ENCODE measurements at places on chromosomes 6 and 20.

- no peak for DNase-seq
Observed at GRCh38 chr20:34956041-34956458, 382 bp downstream of the MYH7B start.

DNA sequence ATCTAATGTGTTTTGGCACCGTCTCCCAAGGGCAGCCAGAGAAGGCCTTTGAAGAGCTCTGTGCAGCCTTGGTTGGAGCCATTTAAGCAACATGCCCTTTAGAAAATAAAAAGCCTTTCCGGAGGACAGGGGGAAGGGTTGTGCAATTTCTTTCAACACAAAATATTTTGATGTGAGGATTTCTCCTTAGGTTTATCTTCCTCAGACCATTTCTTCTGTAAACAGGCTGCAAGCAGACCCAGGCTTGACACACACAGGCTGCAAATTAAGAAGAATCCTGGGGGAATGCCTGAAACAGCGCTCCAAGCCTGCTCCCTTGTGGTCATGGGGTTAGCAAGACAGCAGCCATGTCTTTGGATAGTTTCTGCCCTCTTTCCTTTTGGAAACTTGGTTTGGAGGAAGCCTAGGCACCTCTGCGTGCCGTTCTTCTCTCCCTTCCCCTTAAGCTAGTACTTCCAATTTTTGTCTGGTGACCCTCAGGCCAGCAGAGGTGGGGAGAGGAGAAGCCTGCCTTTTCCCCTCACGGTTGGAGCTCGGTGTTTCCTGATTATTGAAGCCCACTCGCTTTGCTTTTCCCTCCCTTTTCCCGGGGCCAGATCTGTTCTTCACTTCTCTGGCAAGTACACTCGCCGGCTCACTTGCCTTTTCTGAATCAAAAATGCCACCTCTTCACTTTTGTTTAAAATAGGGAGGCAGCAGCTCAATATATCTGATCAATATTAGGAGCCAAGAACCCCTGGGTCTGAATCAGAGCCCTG, 39.6 kb upstream of the NOX3 start:
- DNase-seq = no peak

DNA sequence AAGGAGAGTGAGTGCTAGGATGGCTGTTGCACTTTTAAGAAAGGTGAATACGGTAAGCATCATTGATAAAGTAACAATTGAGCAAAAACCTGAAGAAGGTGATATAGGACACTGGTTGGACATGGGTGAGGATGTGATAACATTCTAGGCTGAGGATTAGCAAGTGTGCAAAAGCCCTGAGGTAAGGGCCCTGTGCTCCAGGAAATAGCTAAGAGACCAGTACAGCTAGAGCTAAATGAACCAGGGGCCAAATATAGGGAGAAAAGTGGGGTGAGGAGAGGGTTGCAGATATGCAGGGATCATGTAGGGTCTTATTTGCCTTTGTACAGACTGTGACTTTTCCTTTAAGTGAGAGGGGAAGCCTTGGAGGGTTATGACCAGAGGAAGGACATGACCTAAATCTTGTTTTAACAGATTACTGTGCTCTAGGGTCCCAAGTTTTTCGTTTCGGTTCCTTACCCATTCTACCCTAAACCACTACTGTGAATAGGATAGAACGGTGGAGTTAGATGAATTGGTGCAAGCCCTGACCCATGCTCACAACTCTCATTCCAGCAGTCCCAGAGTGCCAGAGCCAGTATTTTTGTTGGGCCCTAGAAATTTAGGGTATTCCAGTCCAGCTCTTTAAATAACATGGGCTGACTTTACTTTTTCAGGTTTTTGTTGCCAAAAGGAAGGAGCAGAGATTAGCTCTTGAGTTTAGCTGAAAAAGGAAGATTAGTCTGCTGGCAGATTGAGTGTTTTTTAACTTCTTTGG, 10.7 kb downstream of the MAPK14 start:
- DNase-seq = no peak

DNA sequence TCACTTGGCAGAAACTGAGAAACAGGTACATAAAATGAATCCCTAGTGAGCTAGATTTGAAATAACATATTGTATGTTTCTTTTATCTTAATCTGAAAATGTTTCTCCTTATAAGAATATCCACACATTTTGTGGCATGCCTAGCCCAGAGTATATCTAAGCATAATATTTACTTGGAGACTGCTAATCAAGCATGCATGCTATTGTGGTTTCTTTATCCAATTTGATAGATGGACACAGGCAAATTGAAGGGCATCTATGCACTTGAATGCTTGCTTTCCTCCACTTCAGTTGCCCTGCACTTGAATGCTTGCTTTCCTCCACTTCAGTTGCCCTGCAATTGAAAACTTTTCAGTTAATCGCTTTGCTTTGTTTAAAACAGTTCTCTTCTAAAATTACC, 729.8 kb downstream of the TBC1D32 start:
- DNase-seq = no peak

DNA sequence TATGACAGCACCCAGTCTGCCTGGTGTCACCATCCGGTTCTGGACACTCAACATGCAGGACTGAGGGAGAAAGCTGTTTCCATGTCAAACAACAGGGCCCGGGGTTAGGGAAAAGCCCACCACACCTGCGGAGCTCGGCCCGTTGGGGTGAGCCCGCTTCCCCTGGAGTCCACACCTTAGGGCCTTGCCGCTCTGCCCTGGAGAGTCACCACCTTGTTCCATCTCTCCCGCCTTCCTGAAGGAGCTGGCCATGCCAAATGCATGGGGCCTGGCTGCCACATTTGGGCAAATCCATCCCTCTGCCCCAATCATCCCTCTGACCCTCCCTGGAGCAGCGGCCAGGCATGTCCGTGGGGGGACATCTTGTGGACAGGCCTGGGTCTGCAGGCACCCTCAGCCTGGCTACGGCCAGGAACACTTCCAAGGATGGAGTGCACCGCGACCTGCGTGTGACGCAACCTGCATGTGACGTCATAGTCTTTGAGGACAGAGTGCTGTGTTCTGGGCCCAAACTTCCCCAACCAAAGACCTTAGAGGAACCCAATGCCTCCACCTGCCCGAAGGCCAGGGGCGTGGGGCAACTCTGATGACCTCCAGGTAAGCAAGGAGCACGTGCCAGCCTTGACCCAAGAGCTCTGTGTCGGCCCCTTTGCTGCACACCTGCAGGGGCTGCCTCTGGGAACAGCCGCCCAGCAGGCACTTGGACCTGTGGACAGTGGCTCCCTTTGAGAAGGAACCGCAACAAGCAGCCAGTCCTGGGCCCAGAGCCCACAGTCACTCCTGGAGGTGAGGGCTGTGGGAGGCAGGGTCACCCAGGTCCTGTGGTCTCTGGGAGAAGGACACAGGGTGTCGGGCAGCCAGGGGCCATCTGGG, 1.7 kb downstream of the CABLES2 start:
- no peak for DNase-seq

GRCh38 chr6:125503181-125503580, 201.4 kb upstream of the HDDC2 start:
- no peak for DNase-seq

DNA sequence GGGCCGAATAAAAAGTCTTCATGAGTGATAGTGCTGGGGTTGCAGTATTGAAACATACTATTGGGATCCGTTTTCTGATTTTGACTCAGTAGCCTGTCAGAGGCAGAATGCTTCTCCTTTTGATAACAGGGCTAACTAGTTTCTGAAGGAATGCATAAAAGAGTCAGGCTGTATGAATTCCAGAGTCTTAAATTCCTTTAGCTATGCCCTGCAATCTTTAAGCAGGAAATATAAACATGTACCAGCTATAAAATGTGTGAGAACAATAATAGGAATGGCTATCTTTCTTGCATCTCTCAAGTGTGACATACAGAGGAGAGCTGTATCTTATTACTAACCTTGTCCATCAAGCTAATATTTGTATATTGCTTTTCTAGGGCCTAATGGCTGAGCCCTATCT, 917.1 kb downstream of the KIF16B start:
- no peak for DNase-seq

- DNase-seq = no peak
Observed at GRCh38 chr6:22334778-22335177, 37.9 kb upstream of the PRL start.

- DNase-seq = no peak
Observed at GRCh38 chr6:166251655-166252054, 56.5 kb downstream of the PRR18 start.

- no peak for DNase-seq
Observed at GRCh38 chr6:136087986-136088385, 162.1 kb downstream of the MTFR2 start.

DNA sequence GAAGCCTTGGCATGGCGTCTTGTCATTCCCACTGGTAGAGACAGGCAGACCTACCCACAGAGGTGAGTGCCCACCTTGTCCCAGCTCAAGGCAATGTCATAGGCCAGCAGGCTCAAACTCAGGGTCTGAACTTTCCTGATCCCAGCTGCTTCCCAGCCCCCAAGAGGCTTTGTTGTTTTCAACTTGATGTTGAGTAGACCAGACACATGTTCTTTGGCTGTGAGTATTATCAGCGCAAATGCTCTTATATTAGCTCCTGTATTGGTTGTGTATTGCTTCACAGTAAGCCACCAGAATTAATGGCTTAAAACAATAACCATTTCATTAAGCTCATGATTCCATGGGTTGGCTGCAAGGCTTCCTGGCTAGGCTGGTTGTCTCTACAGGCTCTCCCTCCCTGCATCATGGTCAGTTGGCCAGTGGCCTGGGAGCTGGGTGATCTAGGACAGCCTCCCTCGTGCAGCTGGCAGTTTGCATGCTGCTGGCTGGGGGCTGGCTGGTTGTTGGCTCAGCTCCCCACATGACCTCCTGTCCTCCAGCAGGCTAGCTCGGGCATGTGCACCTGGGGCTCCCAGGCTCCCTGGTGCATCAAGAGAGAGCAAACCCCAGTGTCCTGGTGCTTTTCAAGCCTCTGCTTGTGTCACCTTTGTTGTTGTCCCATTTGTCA, 21.6 kb downstream of the TOX2 start:
- no peak for DNase-seq

- no peak for DNase-seq
Observed at GRCh38 chr6:148625609-148626008, 121.2 kb upstream of the UST start.

GRCh38 chr20:13223736-13224520, 2.9 kb downstream of the ISM1 start:
- no peak for DNase-seq

- DNase-seq = no peak
Observed at GRCh38 chr6:168128006-168128630, 49.1 kb upstream of the FRMD1 start.

DNA sequence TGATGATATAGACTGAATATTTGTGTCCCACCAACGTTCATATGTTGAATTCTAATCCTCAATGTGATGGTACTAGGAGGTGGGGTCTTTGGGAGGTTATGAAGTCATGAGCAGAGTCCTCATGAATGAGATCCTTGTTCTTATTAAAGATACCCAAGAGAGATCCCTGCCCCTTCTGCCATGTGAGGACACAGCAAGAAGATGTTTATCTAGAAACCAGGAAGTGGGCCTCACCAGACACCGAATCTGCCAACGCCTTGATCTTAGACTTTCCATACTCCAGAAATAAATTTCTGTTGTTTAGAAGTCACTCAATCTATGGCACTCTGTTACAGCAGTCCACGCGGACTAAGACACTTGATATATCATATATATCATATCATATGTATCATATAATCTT, 67.7 kb upstream of the GCM1 start:
- no peak for DNase-seq

- DNase-seq = no peak
Observed at GRCh38 chr6:96394727-96395126, 126.9 kb upstream of the UFL1 start.

DNA sequence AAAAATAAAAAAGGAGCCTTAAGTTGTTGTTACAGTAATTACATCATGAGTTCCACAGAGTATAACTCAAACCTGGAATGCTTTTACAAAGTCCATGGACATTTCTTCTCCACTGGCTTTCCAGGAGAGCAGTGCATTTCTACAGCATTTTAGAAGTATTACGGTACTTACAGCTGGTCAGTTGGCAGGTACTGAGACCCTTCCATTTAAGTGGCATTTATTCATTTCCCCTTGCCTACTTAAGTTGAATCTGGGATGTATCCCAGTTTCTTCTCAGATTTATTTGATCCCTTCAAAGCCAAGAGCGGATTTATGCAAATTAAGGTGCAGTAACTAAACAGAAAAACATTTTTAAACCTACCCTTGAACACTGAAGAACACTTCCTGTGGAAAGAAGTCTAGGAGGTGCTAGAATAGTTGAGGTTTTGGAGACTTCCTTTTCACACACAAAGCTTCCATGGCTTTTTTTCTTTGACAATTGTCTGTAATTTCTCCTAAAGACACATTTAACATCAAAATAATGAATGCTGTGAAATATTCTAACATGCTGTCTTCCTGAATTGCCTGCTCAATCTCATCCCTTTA, 3.4 kb downstream of the PRDM13 start:
- no peak for DNase-seq

DNA sequence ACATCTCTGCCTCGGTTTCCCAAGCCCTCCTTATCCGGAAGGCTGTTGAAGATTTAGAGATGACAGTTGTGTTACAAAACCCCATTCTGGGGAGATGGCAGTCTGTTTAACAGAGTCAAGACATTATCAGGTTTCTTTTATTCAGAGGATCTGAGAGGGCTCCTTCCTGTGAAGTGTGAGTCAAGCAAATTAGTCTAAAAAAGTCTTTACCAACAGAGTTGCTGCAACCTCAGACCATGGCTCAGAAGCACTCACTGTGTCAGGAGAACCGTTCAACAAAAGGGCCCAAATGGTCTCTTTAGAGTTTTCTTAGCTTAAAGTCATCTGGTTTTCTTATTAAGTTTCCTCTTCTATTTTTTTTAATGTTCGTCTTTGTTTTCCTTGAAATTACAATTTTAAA, 717.8 kb downstream of the EPM2A start:
- no peak for DNase-seq

DNA sequence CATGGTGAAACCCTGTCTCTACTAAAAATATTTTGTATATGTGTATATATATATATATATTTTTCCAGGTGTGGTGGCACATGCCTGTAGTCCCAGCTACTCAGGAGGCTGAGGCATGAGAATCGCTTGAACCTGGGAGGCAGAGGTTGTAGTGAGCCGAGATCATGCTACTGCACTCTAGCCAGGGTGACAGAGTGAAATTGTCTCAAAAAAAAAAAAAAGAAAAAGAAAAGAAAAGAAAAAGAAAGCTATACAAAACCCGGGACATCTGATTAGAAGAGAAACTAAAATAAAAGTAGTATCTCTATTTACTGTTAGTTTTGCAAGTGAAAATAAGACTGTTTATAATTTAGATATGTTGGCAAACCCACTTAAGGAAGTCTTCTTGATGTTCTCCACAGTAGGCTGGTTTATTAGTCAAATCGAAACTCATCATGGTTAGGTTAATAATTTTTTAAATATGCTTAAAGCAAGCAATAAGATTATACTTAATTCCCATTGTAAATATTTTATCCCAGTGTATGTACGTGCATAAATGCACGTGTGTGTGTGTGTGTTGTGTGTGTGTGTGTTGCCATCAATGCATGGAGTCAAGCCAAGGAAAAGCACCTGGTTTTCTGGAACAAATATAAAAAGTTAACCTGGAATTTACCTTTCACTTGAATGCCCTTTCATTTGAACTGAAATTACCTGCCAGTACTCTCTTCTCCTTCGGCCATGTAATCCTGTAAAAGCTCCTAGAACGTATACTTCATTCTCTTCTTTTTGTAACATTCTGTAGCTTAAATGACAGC, 7.1 kb downstream of the VNN2 start:
- no peak for DNase-seq

GRCh38 chr6:13446381-13446780, 41.0 kb downstream of the GFOD1 start:
- DNase-seq = no peak
